NCI-H187 treated with DMSO at 0.1 percent for 48 hours (cell line): ENCODE measurements at places on chromosomes 16 and 17.
A peak's percentile ranks its signal among the peaks of the same experiment; 100 is the strongest.

- no peak for DNase-seq
Observed at GRCh38 chr17:33854596-33854995, 400.5 kb upstream of the CCL2 start.

DNA sequence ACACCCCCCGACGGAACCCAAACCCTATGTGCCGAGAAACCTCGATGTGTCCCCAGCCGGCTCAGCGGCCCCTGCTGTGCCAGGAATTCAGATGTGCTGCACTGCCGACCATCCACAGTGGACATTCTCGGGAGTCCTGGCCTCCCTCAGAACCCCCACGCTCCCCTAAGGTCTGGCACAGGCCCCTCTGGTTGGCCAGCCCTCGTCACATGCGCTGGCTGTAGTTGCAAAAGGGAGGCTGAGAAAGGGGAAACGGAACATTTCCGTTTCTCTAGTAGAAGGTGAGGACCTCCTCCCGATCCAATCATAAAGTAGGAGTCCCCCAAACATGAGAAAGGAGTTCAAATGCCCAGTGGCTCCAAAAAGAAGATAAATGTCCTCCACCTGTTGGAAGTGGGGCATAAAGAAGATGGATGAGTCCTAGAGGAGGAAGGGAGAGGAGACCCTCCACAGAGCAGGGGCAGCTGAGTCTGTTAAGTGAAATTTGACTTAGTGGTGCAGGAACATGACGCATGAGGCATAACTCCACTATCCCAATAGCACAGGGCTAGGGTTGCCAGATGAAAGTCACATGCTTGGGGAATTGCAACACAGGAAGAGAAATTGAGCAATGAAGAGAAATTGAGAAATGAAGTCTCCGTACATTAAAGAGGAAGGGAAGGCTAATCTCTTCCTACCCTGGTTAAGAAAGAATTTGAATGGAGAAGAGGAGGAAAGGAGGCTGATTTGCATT is 49.3 kb upstream of the WSB1 start:
- no peak for DNase-seq

DNA sequence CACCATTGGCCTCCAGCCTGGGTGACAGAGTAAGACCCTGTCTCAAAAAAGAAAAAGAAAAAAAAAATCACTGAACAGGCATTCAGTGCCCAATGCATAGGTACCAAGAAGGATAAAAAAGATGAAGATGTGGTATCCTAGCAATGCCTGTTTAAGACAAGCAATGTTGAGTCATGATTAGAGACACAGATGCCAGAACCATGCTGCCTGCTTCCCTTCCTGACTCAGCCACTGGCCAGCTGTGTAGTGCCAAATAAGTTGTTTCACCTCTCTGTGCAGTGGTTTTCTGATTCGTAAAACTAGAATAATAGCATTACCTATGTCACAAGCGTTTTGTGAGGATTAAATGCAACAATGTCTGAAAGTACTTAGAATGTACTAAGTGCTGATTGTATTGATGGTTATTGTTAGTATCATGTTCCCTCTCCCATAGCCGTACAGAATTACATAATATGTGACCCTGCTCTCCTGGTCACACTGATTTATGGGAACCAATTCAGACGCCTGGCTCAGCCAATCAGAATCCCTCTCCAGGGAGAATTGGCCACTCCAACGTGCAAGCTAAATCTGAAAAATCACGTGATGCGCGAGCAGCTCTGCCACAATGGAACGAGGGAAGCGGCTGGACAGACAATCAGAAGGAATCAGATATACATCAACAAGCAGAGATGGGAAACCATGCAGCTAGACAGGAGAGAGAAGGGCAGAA is 241.9 kb downstream of the SLC39A11 start:
- DNase-seq = no peak

DNA sequence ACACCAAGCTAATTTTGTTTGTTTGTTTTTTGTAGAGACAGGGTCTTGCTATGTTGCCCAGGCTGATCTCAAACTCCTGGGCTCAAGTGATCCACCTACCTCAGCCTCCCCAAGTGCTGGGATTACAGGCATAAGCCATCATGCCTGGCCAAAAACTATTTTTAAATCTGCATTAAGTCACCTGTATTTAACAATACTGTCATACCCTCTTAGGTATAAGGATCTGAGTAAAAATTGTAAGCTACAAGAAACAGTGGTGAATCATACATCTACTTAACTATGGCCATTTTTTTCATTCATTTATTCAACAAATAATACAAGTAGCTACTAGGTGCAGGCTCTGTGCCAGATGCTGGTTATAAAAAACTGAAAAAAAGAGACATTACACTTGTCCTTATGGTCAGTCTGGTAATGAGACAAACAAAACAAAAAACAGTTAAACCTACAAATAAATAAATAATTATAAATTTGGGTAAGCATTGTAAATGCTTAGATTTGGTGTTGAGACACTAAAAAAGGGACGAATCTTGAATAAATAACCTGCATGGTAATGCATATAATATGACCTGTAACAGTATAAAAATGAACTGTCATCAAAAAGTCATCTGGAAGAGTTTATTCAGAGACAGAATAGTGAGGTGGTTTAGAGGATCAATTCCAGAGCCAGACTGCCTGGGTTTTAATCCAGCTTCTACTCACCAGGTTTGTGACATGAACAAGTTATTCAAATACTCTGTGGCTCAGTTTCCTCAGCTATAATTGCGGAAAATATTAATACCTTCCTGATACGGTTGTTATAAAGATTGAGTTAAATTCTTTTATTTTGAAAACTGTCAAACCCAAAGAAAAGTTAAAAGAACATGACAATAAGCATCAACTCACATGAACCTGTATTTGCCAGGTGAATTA is 26.8 kb downstream of the BRIP1 start:
- DNase-seq = no peak

DNA sequence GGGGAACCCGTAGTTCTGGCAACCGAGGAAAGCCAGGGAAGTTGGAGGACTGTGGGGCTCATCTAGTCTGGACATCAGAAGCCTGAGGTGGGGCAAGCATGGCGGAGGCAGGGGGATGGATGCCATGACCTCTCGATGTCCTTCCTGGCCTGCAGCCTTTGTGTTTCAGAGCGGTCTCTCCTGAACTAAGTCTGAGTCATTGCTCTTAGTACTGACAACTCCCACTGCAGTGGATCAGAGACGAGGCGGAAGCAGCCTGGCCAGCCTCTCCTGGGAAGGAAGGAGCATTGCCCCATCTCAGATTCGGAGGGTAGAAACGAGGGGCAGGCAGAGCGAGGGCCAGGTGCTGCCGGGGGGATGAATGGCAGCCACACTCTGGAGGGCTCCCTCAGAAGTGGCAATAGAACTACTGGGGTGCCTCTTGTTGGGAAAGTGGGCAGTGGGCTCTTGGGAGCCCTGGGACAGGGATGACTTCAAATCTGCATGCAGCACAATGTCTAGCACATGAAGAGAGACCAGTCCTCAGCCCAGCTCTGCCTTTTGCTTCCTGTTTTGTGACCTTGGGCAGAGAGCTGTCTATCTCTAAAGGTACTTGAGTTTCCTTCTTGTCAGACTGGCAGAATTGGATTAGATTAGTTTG is 3.6 kb upstream of the STAC2 start:
- no peak for DNase-seq

- no peak for DNase-seq
Observed at GRCh38 chr16:3612510-3613466, 1.4 kb upstream of the SLX4 start.

- no peak for DNase-seq
Observed at GRCh38 chr16:30656974-30657865, 1.0 kb upstream of the FBRS start.

DNA sequence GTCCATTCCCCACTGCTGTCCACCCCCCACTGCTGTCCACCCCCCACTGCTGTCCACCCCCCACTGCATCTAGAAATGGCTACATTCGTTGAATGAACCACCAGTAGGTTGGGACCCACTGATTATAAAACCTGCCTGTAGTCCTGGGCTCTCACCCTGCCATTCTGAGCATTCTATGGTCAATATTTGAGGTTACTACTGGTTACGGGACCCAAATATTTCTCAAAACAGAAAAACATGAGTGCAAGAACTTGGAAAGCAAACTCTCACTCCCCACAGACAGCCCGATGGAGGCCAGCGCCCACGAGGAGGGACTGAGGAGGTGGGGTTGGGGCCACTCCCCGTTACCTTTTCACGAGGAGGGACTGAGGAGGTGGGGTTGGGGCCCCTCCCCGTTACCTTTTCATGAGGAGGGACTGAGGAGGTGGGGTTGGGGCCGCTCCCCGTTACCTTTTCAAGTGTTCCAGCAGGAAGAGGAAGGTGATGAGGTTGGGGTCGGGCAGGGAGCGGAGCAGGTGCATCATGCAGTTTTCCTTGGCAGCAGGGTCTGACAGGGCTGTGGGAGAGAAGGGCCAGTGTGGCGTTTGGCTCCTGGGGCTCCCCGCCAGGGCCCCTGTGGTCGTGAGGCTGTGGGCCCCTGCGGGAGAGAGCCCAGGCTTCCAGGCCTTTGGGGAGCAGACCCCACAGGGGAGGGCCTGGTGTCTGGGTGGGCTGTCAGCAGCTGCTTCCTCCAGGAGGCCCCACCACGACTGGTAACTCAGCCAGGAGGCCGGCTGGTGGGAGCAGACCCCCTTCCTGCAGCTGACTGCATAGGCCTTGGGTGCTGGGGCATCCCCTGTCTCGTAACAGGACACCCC is 12.5 kb downstream of the TIMM22 start:
- no peak for DNase-seq

- no peak for DNase-seq
Observed at GRCh38 chr17:36705283-36705795, 104.0 kb downstream of the MRM1 start.

GRCh38 chr16:3095869-3096268 is 3.2 kb downstream of the ZSCAN10 start:
- no peak for DNase-seq

DNA sequence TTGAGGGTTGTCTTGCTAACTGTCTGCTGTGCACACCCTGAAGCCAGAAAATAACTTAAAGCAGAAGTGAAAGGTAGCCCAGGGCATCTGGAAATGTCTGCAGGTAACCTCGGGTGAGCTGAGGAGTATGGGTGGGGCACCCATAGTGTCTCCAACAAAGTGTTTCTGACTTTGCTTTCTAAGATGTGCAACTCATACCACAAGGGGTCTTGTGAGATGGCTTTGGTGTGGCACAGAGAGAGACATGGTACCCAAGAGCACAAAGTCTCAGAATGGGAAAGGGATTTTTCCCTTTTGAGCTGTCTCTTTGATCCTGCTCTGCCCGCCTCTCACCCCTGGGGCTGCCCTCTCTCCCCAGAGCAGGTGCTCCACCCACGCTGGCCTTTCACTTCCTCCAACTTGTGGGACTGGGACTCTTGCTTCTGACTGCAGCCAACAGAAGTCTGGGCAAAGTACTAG is 6.9 kb downstream of the CHD9 start:
- no peak for DNase-seq

DNA sequence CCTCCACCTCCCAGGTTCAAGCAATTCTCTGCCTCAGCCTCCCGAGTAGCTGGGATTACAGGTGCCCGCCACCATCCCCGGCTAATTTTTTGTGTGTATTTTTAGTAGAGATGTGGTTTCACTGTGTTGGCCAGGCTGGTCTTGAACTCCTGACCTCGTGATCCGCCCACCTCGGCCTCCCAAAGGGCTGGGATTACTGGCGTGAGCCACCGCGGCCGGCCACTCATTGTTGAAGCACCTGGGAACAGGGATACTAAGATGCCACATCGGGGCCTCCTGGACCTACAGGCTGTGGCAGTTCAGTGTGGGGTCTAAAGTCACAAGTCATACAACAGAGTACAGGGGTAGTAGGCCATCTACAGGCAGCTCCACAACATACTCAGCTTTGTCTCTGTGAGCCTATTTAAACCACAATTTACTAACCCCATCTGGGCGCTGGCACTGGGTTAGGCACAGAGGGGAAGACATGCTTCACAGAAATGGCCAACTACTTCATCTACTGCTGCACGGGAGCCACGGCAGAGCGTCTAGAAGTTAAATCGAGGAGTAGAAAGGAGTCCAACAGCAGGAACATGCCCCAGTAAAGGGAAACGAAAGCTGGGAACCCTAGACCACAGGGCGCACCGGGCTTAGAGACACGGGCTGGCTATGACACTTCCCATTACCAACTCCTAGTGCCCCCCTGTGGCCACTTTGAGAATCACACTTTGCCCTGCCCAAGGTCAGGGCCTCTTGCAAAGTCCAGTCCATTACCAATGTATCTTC is 4.3 kb downstream of the VAMP2 start:
- DNase-seq = no peak

DNA sequence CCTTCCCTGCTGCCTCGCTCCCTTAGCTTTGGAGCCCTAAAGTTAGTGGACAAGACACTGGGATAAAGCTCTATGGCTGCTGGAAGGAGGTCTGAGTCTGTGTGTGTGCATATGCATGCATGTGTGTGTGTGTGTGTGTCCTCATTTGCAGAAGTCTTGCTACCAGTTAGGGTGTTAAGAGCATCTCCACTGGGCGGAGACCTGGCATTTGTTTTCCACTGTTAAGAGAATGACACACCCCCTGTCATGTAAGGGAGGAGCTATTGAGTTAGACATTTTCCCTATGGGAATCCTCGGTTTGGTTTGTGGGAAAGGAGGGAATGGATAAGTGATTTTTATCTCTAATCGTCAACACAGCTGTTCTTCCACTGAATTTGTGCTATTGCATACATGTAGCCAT is 24.8 kb upstream of the ARHGAP23 start:
- DNase-seq = peak; percentile 30

DNA sequence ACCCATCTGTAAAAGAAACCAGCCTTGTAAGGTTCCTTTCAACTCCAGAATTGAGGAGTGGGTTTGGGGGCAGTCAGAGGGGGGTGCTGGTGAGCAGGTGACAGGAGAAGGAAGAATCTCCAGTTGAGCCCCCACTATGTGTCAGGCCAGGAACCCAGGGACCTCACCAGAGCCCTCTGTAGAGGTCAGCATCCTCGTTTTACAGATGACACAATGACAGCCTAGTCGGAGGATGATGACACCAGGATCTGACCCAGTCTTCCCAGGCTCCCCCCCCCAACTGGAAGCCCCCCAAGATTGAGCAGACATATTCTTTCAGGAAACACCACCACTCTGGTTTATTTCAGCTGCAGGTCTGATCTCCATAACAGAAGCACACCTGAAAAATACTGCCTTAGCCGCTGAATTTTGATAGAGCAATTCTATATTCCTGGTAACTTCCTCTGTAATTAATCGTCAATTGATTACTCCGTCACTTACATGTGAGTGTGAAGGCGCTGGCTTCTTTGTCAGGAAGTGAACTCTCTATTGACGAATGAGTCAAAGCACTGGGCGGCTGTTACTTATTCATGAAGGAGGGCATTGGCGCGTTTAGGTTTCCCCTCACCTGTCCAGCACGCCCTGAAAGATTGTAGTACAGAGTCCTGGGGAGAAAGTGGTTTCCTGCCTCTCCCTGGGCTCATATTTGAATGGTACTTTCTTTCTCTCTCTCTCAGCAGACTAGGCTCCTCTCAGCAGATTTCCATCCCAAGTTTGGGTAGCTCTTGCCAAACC is 21.2 kb downstream of the SOCS3 start:
- no peak for DNase-seq

- DNase-seq = no peak
Observed at GRCh38 chr16:70018254-70018653, 67.1 kb downstream of the CLEC18A start.

GRCh38 chr17:81869221-81870130 is 1.7 kb downstream of the ARHGDIA start:
- DNase-seq = no peak
